Femur (tissue), 1 donor: ENCODE measurements at places on chromosomes 7 and 10.

DNA sequence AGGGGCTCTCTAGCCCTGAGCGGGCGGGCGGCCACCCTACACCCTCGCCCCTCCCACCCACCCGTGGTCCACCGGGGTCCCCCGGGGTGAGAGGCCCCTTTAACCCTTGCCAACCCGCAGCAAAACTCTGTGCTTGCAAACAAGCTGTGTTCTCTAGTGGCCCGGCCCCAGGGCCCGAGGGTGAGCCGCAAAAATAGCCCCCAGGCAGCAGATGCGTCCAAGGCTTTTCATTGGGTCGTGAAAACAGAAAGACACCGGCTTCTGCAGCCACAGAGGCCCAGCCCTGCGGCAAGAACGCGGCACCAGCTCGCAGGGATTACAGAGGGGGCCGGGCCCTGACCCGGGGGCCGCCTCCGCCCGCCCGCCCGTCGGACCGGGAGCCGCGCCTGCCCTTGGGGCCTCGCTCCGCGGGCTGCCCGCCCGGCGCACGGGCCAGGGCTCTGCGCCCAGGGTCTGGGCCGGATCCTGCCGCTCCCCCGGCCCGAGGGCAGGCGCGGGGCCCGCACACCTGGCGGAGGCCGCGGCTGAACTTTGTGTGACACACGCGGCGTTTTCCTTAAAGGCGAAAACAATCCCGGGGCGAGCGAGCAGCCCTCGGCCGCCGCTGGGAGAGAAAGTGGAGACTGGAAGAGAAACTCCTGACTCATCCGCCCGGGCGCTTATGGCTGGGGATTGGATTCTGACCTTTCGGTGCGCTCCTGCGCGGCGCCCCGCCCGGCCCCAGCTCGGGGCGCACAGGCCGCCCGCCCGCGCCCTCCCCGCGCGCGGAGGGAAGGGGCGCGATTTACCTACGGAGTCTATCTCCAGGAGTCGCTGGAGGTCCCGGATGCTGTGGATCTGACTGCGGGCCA, 2.8 kb downstream of the PDGFA start:
- DNase-seq = peak; percentile 70

DNA sequence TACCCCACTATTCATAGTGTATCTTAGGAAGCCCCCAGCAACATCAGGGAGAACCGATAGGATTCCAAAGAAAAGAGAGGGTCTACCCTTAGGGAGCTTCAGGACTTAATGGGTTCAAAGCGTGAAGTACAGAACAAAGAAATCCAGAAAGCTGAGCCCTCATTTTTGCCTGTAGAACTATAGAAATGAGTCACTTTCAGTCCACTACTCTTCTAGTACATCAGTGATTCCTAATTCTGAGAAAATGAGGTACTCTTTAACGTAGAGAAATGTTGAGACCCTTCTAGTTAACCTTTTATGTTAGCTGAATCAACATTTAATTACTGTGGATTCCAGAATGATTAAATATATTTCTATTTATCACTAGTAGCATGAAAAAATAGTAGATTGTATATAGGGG, 1.8 kb downstream of the TDRD1 start:
- DNase-seq = no peak

GRCh38 chr7:154442939-154443338, 390.7 kb downstream of the DPP6 start:
- no peak for DNase-seq

- no peak for DNase-seq
These were observed 187.0 kb downstream of the ZNF365 start for GRCh38 chr10:62561151-62561550.

- no peak for DNase-seq
These were observed 95.3 kb downstream of the RNF32 start for GRCh38 chr7:156735851-156736250.

DNA sequence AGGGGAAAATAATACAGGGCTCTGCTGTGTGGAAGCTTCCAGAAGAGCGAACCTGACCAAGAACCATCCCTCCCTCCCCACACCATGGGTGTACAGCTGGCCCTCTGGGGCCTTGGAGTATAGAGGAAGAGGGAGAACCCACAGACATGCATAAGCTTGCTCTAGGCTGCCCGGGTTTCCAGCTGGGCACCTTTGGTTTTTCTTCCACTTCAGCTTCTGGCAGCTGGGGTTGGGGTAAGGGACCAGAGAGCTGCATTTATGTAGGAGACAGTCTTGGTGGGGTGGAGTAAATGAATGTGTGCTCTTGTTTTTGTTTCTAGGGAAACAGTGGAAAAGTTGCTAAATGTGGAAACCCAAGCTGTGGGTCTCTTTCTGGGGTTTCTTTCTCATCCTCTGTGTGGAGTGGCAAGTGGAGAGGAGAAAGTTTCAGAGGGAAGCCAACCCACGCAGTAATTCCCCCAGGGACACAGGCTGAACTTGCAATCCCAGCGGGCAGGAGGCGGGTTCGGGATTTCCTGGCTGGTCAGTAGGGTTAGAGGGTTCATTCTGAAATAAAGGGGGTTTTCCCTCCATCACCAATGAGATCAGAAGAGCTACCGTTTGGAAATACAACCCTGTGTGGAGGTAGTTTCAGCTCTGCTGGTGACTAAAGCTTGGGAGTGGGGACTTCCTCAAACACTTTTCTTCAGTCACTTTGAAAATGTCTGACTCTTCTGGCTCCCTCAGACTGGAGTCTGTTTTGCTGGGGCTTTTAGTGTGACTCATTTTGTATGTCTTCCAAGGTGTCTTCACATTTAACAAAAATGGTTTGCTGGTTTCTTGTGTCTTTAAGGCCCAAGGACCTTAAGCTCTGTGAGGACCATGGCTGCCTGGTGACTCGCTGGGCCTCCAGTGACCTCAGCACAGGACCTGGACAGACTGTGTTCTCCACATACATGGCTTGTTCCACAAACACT, 22.2 kb upstream of the SRGN start:
- DNase-seq = no peak

GRCh38 chr10:62264702-62265436, 3.8 kb downstream of the RTKN2 start:
- no peak for DNase-seq
